Large intestine (tissue), 12 donors: ENCODE measurements at places on chromosomes 4 and X. TPM values are rescaled to one million over a fixed set of nuclear protein-coding genes. Genes with fewer than 3 reads are reported as not detected.

SORBS2 gene
- polyA plus RNA-seq: 34.4 TPM

AKAP4 gene
- polyA plus RNA-seq: 0.07 TPM

PNCK gene
- 128 TPM for polyA plus RNA-seq

GPR34 gene
- 10.5 TPM for polyA plus RNA-seq

NPFFR2 gene
- polyA plus RNA-seq: not detected

SPANXB1 gene
- polyA plus RNA-seq: 0.90 TPM

DNA sequence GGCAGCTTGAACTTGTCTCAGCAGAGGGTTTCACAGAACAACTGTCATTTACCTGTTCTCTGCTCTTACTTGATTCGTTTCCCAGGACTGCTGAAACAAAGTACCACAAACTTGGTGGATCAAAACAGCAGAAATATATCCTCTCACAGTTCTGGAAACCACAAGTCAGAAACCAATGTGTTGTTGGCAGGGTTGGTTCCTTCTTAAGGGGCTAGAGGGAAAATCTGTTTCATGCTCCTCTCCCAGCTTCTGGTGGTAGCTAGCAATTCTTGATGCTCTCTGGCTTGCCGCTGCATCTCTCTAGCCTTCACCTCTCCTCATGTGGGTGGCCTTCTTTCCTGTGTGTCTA lies 4.7 kb downstream of the TLR8 start:
- no peak for DNase-seq
- H3K4me1 ChIP-seq: no peaks in the 10 kb centered on the region
- H3K4me3 ChIP-seq: no peak overlapping the region
- H3K27me3 ChIP-seq: no peaks in the 10 kb centered on the region
- H3K27ac ChIP-seq: no peak overlapping the region

DNA sequence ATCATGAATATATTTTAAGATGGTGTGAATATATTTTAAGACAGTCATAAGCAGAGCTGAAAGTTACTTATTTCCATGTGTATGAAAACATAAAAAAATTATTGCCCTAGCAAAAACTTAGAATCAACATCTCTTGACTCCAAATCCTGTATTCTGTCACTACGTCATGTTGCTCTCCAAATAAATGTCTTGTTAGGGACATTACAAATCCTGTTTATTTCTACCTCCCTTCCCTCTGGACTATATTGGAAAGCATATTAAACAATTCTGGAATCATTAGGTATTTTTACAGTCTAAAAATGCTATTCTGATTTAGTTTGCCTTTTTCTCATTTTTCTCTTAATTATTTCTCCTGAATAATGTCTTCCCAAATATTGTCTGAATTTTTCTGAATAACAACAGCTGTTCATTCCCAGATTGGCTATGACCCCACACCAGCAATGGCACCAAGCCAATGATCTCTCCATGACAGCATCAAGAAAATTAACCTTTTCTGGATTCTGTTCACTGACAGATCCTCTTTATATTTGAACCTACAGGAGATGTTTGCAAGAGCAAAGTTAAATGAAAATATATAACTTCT lies 523.1 kb downstream of the IQCM start:
- no peaks in the 10 kb centered on the region for H3K27me3 ChIP-seq
- H3K4me1 ChIP-seq: no peaks in the 10 kb centered on the region
- no peak for DNase-seq
- H3K4me3 ChIP-seq: no peak overlapping the region

- H3K36me3 ChIP-seq: no peaks in the 10 kb centered on the region
- H3K4me1 ChIP-seq: no peaks in the 10 kb centered on the region
- H3K27me3 ChIP-seq: no peaks in the 10 kb centered on the region
- no peak overlapping the region for H3K4me3 ChIP-seq
These were observed 131.0 kb upstream of the MAP3K15 start for GRCh38 chrX:19646282-19646681.

DNA sequence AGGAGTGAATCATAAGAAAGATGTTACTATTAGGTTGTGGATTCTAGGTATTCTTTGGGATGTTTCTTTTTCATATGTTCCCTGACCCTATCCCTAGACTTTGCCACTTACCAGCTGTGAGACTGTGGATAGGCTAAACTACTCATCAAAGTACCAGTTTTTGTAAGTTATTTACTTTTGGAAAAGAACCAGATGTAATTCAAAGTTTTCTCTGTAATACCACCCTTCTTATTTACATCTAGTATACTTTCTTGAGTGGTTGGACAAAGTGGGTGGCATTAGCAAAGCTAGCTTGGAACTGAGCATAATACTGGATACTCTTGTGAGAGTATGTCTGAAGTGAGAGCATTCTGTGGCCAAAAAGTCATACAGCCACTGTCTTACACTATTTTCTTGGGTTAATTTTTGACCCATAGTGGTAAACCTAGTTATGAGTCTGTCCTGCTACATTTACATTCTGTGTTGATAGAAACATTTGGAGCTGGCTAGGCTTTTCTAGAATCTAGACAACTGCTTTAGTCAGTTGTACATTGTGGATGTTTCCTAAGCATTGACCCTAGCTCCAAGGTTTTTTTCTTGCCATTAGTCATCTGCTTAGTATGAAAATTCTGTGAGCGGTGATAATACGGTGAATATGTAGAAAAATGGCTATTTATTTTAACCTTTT lies 41.7 kb downstream of the KDM6A start:
- no peak for DNase-seq
- peak overlapping the region; percentile 59 for H3K27ac ChIP-seq
- no peak overlapping the region for H3K4me3 ChIP-seq
- no peaks in the 10 kb centered on the region for H3K27me3 ChIP-seq

DNA sequence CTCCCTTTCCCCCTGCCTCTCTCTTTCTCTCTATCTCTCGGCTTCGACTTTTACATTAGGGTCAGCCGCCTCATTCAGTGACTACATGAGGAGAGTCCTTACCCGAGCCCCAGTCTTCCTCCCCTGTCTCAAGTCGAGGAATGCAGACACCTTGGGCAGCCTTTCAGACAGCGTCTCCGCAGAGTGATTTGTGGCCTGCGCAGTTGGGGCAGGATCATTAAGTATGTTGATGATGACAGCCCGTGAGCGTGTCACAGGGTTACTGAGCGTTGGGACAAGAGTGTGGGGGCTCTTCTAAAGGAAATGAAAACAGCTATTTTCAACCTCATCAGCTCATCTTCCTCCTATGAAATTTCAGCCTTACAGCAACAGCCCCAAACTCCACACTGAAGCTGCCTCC lies 312.1 kb upstream of the GATB start:
- no peak overlapping the region for H3K27ac ChIP-seq
- no peak overlapping the region for H3K4me3 ChIP-seq
- H3K36me3 ChIP-seq: no peaks in the 10 kb centered on the region
- no peaks in the 10 kb centered on the region for H3K27me3 ChIP-seq
- DNase-seq: no peak
- H3K4me1 ChIP-seq: peaks cover 5% of the 10 kb centered on the region

DNA sequence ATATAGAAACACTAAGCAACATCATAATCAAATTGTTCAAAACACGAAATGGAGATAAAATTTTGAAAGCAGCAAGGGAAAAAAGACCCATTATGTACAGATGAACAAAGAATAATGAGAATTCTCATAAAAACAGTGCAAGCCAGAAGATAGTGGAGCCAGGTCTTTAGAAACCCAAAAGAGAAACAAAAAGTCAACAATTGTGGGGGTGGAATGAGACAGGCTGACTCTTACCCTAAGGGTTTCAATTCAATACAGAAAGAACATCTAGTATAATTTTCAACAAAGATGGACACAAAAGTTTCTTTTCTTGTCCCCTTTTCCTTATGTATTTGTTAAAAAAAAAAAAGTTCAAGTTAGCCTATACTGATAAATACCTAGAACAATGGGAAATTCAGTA lies 34.0 kb upstream of the MAGEB2 start:
- no peak overlapping the region for H3K27ac ChIP-seq
- H3K4me3 ChIP-seq: no peak overlapping the region
- H3K27me3 ChIP-seq: no peaks in the 10 kb centered on the region
- H3K4me1 ChIP-seq: no peaks in the 10 kb centered on the region
- DNase-seq: no peak

DNA sequence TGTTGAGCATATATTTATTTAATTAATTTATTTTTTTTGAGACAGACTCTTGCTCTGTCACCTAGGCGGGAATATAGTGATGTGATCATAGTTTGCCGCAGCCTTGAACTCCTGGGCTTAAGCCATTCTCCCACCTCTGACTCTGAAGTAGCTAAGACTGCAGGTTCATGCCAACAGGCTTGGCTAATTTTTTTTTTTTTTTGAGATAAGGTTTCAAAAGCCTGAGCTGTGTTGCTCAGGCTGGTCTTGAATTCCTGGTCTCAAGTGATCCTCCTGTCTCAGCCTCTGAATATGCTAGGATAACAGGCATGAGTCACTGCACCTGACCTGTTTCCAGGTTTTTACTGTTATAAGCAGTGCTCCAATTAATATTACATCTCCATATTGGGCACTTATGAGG lies 4.8 kb downstream of the ADD1 start:
- H3K27me3 ChIP-seq: no peaks in the 10 kb centered on the region
- H3K27ac ChIP-seq: peak overlapping the region; percentile 61
- no peaks in the 10 kb centered on the region for H3K36me3 ChIP-seq

- no peaks in the 10 kb centered on the region for H3K4me1 ChIP-seq
- peaks cover 17% of the 10 kb centered on the region for H3K36me3 ChIP-seq
- H3K4me3 ChIP-seq: no peak overlapping the region
These were observed 75.6 kb downstream of the GPR143 start for GRCh38 chrX:9690046-9690445.

- no peak overlapping the region for H3K4me3 ChIP-seq
- no peaks in the 10 kb centered on the region for H3K4me1 ChIP-seq
- DNase-seq: no peak
- H3K27ac ChIP-seq: no peak overlapping the region
- no peaks in the 10 kb centered on the region for H3K36me3 ChIP-seq
These were observed 859.3 kb upstream of the LCORL start for GRCh38 chr4:18880871-18881270.

DNA sequence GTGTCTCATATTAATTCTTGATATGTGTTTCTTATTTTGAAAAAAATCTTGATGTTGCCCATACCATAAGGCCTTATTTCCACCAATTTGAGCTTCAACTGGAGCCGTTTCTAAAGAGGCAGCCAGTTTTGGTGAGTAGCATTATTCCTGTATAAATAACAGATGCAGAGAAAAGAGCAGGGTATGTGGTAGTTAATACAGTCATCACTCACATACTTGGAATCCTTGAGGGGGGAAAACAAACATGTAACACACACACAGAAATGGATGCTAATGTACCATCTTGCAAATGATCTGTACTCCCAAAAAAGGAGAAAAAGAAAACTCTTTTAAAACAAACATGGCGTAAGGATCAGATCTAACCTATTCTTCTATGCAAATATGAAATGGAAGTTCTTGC lies 389.7 kb downstream of the GPM6A start:
- H3K4me3 ChIP-seq: no peak overlapping the region
- no peaks in the 10 kb centered on the region for H3K27me3 ChIP-seq
- H3K27ac ChIP-seq: no peak overlapping the region

DNA sequence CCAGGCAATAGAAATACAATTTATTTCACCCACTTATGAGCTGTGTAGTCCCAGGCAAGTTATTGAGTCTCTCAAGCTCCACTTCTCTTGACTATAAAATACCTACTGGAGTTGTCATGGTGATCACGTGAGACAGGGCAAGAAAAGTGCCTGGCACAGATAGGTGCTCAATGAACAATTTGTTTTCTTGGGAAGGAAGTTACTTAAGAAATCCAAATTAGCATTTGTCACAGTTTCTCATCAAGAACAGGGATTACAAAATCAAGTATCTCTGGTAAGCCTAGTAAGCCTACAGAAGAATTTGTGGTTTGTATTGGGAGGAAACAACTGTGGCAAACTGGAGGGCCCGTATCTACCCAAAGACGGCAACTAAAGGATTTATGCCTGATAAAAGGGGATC lies 37.5 kb upstream of the RASGEF1B start:
- DNase-seq: no peak
- H3K36me3 ChIP-seq: no peaks in the 10 kb centered on the region
- no peak overlapping the region for H3K4me3 ChIP-seq
- H3K27ac ChIP-seq: no peak overlapping the region
- no peaks in the 10 kb centered on the region for H3K4me1 ChIP-seq
- no peaks in the 10 kb centered on the region for H3K27me3 ChIP-seq

GRCh38 chr4:163816494-163816893 lies 322.0 kb downstream of the TMA16 start:
- no peak overlapping the region for H3K27ac ChIP-seq
- H3K27me3 ChIP-seq: no peaks in the 10 kb centered on the region
- H3K4me3 ChIP-seq: no peak overlapping the region
- DNase-seq: no peak
- H3K4me1 ChIP-seq: no peaks in the 10 kb centered on the region
- H3K36me3 ChIP-seq: no peaks in the 10 kb centered on the region

DNA sequence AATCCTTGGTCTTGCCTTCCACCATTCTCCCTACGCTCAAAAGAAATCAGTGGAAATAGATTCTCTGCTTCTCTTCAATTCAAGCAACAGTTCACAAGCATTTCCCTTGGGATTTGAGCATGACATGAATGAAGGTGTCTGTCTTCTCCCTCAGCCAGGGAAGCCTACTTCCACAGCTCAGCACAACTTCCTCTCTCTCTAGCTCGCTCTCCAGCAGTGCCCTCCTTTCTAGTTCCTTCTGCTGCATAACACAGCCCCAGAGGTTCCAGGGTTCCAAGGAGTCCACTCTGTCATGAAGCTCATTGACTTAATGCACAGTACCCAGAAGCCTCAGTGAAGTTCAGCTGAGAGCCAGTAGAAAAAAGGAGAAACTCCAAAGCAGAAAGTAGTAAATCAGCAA lies 81.3 kb downstream of the PLS3 start:
- peaks cover 5% of the 10 kb centered on the region for H3K36me3 ChIP-seq
- no peak overlapping the region for H3K27ac ChIP-seq
- no peaks in the 10 kb centered on the region for H3K27me3 ChIP-seq

DNA sequence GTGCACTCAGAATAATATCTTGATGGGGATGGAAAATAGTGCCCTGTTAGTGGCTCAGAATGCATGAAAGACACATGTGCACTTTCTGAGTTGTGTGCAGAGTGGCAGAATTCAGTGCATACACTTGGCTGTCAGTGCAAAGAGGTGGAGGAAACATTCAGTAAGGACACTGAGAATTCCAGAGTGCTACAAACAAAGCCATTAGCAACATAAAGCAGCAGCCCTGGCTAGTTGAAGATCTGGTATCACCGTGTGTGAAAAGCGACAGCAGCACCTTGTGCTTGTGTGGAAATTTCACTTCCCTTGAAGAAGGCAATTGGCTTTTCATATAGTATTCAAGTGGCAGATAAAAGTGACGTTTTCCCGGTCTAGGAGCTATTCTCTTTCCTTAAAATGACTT lies 810.4 kb downstream of the TRIML1 start:
- no peaks in the 10 kb centered on the region for H3K36me3 ChIP-seq
- H3K27ac ChIP-seq: no peak overlapping the region
- H3K27me3 ChIP-seq: no peaks in the 10 kb centered on the region
- DNase-seq: no peak

- no peak for DNase-seq
- no peaks in the 10 kb centered on the region for H3K36me3 ChIP-seq
- H3K27me3 ChIP-seq: no peaks in the 10 kb centered on the region
- H3K4me3 ChIP-seq: no peak overlapping the region
These were observed 219.6 kb downstream of the DKK2 start for GRCh38 chr4:106816496-106816895.

GRCh38 chrX:68049466-68049865 lies 383.8 kb downstream of the OPHN1 start:
- no peak overlapping the region for H3K27ac ChIP-seq
- DNase-seq: no peak
- no peak overlapping the region for H3K4me3 ChIP-seq
- no peaks in the 10 kb centered on the region for H3K27me3 ChIP-seq
- H3K36me3 ChIP-seq: no peaks in the 10 kb centered on the region
